ENCODE measurements at places on chromosomes 16 and 17.

GRCh38 chr16:61366006-61366405 lies 670.2 kb downstream of the CDH8 start:
- DNase-seq = no peak

GRCh38 chr16:2819939-2820835 lies 3.1 kb downstream of the PRSS21 start:
- DNase-seq = no peak

DNA sequence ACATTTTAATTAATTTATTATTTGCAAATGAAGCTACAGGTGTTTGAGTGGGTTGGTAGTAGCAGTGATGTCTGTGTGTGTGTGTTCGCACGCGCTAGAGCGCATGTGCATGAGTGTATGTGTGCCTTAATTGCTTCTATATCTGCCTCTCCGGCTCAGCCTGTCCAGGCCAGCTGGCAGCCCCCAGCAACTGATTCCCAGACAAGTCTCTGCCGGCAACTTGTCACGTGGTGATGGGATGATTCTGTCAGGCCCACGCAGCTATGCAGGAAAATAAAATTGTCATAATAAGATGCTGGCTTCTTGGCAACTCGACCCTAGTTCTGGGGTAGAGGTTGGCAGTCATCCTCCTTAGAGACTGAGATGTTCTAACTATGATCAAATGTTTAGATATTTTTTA lies 712.8 kb upstream of the SOX9 start:
- DNase-seq = no peak

DNA sequence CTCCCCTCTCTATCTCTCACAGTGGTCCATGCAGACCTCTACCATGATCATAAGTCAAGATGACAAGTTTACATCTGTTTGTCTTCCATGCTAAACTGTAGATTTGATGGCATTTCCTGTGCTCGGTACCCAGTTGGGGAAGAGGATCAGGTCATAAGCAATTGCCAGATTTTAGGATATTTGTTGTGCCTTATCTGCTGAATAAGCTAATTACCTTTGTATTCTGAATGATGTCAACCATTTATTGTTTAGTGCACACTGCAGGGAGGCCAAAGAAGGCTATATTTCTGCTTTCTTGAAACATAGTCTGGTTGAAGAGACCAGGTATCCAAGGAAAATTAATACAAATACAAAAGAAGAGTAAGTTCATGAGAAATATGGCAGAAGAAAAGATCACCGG lies 5.8 kb upstream of the ALDOC start:
- no peak for DNase-seq

GRCh38 chr17:75864448-75864871 lies 9.3 kb upstream of the WBP2 start:
- no peak for DNase-seq

GRCh38 chr16:19165101-19165500 lies 2.9 kb upstream of the SYT17 start:
- no peak for DNase-seq

DNA sequence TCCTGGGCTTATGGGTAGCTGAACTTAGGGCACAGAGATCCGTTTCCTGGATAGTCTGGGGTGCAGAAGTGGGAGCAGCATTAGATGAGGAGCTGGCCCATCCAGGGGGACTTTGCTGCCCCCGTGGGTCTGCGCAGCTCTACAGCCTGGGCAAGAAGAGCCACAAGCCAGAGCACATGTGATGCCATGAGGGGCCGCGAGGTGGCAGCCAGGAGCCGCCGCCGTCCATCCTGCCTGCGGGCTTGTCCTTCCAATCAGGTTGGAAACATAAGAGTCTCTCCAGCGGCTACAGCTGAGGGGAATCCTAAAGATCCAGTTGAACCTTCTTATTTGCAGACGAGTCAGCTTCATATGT lies 21.9 kb downstream of the C1QTNF1 start:
- peak; percentile 21 for DNase-seq

DNA sequence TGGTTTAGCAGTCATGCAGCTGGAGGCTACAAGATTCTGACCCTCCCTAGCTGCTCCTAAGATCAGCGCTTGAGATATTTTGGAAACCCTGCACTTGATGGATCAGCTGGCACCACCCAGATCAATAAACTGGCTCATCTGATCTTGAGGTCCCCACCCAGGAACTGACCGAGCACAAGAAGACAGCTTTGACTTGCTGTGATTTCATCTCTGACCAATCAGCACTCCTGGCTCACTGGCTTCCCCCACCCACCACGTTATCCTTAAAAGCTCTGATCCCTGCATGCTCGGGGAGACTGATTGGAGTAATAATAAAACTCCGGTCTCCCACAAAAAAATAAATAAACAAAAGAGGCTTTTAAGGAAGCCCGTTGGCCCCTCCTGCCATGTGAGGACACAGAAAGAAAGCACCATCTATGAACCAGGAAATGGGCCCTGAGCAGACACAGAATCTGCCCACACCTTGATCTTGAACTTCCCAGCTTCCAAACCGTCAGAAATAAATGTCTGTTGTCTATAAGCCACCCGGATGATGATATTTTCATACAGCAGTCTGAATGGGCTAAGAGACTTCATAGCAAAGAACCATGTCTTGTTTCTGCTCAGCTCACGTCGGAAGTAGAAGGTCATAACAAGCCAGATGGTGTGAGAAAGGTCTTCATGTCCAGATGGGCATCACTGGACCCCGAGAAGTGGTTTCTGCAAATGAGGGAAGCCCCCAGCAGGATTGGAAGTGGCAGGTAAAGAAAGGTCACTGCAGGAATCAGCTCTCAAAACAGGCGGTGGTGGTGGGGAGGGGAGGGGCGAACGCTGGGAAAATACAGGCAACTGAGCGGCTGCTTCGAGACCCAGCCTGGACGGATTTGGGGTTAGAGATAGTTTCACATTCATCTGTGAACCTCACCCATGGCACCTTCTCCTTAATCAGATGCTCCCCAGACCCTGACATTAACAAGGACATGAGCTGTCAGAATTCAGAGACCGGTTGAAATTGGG lies 19.8 kb upstream of the RPH3AL start:
- no peak for DNase-seq

DNA sequence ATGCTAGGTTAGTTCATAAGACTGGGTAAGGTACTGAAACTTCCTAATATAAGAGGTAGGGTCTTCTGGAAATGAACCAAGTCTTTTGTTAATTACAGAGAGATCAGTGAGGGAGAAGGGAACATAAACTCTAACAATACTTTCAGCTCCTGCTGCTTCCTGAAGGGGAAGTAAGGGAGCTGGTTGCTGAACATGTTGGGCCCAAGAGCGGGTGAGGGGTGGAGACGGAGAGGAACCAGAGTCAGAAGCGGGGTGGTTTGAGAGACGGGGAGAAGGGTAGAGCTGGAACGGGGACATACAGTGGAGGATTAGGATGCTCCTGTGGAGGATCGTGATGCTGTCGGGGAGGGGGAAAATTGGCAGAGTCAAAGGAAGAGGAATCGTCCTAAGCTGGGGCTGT lies 11.5 kb upstream of the ZNF747 start:
- no peak for DNase-seq

GRCh38 chr17:64741038-64741641 lies 79.0 kb upstream of the SMURF2 start:
- DNase-seq = peak; percentile 33

DNA sequence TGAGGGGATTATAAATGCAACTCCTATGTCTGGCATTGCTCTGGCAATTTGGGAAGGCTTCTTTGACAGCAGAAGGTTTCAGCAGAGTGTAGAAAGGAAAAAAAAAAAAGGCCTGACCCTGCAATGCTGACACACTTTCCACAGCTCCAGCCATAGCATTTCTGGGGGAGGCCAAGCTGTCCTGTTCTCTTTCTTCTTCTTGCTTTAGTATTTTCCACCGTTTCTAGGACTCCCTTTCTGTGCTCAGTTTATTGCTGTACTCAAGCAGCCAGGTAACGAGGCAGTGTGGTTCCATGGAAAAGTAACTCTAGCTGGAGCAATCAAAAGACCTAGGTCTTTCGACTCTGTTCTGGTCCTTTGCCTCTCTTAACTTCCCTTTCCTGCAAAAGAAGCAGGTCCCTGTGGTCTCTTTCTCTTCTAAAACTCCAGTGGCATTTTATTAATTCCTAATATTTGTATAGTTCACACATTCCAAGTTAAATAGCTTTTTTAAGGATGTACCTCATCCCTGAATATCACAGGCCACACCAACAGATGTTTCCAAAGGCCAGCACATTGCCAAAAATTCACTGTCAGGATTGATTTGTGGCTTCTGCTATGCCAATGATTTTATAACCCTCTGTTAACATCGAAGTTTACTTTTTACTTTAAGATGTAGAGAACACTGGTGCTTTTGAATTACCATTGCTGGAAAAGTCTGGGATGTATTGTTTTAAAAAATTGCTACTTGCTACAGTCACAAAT lies 90.3 kb upstream of the BCAR1 start:
- DNase-seq = no peak

DNA sequence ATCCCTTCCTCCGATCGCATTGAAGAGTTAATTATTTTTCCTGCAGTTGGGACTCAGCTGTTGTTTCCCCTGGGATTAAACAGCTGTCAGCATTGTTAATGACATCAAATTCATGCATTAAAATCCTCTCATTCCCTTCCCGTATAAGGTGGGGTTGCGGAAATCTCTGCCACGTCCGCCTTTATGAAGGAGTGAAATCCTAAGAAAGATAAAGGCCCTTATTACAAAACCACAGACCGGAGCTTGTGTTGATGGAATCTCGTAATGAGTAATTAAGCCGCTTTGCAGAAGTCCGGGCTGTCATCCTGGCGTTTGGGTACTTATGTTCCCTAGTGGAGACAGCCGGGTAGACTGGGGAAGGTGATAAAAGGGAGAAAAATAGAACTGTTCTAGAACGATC lies 627.6 kb downstream of the MAF start:
- DNase-seq = no peak

DNA sequence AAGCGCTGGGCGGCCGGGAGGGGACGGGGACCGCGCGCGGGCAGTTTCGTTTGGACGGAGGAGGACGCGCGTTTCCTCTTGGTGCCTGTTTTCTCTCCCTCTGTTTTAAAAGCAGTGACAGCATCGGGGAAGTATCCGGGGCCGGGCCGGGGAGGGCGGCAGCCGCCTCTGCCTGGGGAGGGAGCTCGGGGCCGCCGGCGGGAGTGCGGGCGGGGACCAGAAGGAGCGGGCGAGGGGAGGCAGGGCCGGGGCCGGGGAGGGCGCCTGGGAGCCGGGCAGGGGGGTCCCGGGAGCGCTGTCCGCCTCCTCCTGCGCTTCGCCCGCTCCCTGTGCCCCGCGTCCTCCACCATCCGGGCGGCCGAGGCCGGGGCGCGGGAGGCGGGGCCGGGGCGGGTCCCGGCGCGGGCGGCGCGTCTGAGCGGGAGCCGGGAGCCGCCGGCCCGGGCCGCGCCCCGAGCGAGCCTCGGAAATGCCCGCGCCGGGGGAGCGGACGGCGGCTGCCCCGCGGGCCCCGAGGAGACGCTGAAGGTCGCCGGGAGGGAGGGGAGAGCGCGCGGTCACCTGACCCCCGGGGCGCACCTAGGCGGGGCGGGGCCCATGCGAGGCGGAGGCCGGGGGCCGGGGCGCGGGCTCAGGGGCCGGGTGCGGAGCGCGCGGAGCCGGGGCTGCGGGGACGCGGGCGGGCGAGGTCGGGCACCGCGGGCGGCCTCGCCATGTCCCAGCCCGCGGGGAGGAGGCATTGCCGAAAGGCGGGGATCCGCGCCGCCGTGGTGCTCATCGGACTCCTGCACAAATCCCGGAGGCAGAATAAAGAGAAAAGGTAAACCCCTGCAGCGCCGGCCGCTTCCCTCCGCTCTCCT lies 57.3 kb downstream of the RAP1GAP2 start:
- DNase-seq = peak; percentile 24

- no peak for DNase-seq
Measured at GRCh38 chr16:11402051-11402744, 56.9 kb downstream of the RMI2 start.

DNA sequence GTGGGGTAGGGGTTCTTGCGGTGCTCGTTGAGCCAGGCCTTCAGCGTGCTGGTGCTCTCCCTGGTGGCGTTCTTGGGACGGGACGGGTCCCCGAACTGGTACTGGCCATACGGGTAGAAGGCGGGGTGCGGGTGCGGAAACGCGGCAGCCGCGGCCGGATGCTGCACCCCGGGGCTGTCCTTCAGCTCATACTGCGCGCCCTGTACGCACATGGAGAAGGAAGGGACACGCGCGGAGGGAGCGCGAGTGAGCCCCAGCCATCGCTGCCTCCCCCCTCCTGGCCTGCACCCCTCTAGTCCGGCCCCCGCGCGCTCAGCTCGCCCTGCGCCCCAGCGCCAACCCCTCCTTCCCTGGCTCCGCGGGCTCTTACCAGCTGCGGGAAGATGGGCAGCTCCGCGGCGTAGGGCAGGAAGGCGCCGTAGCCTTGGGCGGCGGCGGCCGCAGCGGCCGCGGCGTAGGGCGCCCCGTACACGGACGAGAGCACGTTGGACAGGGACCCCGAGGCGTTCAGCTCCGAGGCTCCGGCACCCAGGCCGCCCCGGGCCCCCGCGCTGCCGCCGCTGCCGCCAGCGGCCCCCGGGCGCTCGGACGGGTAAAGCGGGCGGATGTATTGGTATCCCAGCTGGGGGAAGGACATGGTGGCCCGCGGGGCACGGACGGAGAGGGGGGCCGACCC lies 1.0 kb downstream of the IRX3 start:
- no peak for DNase-seq

GRCh38 chr17:76469076-76469990 lies 1.9 kb downstream of the AANAT start:
- DNase-seq = no peak

GRCh38 chr17:2962236-2962635 lies 101.2 kb downstream of the OR1D5 start:
- no peak for DNase-seq
